Stimulated activated CD4-positive, alpha-beta T cell treated with anti-CD3 and anti-CD28 coated beads, Interleukin-12 subunit alpha, Interleukin-12 subunit beta, amount 100 ng/mL, for 24 hours (primary cell): ENCODE measurements at places on chromosomes 13 and 19.

DNA sequence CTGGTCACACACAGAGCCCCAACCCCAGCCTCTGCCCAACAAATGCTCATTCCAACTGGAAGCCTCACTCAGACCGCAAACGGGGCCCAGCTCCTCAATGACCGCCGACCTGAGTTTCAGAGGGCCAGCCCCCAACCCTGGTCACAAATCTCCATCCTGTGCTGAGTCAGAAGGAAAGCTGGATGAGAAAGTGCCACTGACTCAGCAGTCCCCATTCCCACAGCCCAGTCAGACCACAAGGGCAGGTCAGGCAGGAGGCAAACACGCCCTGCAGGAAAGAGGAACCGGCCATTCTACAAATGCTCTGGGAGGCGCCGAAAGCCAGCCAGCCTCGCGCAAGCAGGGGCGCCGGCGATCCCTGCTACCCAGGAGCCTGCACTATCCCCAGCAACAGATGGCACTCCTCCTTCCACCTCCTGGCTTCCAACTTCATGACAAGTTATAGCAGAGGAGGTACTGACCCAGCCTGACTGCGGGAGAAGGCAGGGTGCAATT is 14.1 kb upstream of the PRKD2 start:
- no peak for DNase-seq

- DNase-seq: no peak
Measured at GRCh38 chr13:77001963-77002587, 10.2 kb downstream of the CLN5 start.

- DNase-seq: no peak
Measured at GRCh38 chr13:63843766-63844699, 2428.4 kb upstream of the PCDH20 start.

- DNase-seq: peak; percentile 31
Measured at GRCh38 chr13:48562296-48563066, 29.6 kb upstream of the RCBTB2 start.

- peak; percentile 57 for DNase-seq
Measured at GRCh38 chr19:54523403-54523802, 20.8 kb downstream of the LAIR2 start.

GRCh38 chr19:12833738-12834565 is 427 bp downstream of the RTBDN start:
- no peak for DNase-seq

DNA sequence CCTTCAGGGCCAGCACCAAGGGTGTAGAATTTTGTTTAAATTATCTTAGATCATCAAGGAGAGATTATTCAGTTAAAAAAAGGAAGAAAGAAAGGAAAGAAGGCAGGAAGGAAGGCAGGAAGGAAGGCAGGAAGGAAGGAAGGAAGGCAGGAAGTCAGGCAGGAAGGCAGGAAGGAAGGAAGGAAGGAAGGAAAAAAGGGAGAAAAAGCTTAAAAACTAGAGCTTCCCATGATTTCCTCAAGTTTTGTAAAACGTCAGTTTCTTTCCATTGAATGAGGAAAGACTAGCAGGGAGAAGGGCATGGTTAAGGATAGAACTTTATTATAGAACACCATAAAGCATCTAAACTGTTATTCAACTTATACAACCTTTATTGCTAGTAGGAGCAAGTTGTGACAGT is 2672.0 kb upstream of the PCDH20 start:
- no peak for DNase-seq

- no peak for DNase-seq
Measured at GRCh38 chr13:70585109-70585508, 476.9 kb upstream of the KLHL1 start.

GRCh38 chr19:38290631-38291147 is 13.4 kb upstream of the C19orf33 start:
- DNase-seq: no peak

DNA sequence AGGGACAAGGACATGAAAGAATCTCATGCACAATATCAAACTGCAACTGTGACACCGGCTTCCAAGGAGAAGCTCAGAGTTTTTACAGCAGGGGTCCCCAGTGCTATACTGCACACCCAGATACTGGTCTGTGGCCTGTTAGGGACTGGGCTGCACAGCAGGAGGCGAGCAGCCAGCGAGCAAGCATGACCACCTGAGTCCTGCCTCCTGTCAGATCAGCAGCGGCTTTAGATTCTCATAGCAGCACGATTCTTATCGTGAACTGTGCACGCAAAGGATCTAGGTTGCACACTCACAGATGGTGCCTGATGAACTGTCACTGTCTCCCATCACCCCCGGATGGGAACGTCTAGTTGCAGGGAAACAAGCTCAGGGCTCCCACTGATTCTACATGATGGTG is 13.1 kb upstream of the CD22 start:
- DNase-seq: no peak

GRCh38 chr19:55593096-55593772 is 6.1 kb downstream of the FIZ1 start:
- no peak for DNase-seq

GRCh38 chr19:48102870-48103751 is 7.5 kb downstream of the PLA2G4C start:
- no peak for DNase-seq

GRCh38 chr13:103007427-103007762 is 58.8 kb downstream of the SLC10A2 start:
- no peak for DNase-seq

DNA sequence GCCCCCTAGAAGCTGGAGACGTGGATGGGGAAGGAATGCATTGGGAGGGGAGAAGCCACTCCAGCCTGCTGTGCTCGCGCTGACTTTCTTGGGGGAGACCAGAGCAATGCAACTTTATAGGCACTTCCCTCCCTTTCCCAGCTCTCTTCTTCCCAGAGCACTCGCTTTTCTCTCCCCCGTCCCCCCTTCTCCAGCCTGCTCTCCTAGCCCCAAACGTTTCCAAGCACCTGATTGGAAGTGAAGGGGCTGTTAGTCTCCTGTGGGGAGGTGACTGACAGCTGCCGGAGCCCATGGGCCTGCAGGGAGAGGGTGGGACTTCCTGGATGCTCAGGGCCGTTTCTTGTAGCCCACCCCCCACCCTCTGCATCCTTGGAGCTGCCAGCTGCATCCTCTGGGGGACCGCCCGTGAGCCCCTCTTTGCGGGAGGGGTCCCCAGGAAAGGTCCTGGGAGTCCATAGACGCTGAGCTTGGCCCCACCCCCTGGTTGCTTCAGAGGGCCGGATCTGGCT is 2.5 kb downstream of the HDGFL2 start:
- DNase-seq: no peak

DNA sequence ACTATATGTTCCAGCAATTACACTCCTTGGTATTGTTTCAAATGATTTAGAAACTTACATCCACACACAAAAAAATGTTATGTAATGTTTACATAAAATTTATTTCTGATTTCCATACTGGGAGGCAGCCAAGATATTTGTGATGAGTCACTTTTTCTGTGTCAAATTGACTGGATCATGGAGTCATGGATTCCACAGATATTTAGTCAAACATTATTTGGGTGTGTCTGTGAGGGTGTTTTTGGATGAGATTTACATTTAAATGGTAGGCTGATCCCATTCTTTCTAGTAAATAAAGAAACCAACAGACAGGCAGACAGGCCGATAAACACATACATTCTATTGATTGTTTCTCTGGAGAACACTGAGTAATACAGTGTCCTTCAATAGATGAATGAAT is 562.8 kb downstream of the SLITRK6 start:
- DNase-seq: no peak

DNA sequence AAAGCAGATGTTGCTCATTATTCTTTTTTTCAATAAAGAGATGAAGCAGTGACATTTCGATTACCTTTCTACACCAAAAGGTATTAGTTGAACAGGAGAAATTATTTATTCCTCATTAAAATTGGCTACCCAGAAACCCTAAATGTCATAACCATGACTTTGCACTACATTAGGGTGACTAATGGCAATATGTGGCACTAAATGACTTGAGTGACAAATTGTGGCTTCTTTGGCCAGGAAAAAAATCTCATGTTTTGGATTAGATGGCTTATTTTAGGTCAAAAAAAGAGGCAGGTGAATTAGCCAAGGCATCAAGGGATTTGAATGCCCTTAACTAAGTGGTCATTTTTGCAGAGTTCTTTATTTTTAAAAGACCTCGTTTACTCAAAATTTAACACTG is 353.9 kb downstream of the NDFIP2 start:
- no peak for DNase-seq

DNA sequence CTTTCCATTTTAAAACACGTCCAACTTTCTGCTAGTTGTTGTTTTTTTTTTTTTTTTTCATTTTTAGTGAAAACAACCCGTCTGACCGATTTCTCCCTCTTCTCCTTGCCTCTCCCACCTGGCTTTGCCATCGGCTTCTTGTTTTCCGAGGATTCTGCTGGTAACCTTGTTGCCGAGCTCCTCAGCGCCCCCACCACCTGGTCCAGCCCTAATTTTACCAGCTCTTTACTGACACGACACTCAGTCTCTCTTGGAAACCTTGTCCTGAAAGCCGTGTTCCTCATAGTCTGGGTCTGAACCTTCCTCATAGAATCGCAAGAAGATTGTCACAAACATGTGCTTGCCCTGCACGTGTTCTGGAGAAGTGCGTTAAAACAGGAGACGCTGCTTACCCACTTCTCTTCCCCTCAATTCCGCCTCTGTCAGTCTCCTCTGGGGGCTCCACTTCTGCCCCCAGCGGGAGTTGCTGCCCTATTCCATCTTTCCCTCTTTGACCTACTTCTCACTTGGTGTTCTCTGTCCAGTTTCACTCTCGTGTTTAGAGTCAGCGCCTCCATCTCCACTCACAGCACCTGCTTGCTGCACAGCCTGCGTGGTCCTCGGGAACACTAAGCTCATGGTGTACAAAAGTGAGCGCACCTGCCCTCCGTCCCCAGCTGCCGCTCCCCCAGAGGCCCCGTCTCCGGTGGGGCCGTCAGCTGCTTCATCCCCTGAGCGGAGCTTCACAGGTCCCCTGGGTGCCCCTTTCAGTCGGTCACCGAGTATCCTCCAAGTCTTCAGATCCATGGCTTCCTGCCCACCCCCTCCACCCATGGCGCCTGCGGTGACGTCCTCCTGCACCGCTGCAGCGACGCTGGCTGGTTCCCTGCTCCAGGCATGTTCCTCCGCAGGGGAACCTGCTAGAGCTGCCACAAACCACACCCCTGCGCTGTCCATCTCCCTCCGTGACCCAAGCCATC is 65.1 kb downstream of the TM9SF2 start:
- no peak for DNase-seq

DNA sequence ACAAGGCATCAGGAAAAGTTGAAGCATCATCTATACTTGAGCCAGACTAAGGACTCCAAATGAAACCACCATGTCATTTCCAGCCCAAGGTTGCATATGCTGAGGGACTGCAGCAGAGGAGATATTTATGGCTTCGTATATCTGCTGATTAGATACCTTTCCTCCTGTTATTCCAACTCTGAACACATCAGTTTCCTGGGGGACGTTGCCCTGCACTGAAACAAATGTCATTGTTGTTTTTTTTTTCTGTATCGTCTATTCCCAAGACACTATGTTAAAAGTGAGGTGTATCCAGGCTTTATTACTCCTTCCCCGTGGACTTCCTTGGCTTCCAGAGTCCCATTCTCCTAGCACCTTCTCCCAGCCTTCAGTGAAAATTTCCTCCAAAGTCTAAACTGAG is at the start of gene OR7A17:
Gene OR7A17, minus strand, starts transcription at position 101 of the 400 bp plus-strand sequence. CDS start 4,777 bp downstream, outside the sequence.
- no peak for DNase-seq

DNA sequence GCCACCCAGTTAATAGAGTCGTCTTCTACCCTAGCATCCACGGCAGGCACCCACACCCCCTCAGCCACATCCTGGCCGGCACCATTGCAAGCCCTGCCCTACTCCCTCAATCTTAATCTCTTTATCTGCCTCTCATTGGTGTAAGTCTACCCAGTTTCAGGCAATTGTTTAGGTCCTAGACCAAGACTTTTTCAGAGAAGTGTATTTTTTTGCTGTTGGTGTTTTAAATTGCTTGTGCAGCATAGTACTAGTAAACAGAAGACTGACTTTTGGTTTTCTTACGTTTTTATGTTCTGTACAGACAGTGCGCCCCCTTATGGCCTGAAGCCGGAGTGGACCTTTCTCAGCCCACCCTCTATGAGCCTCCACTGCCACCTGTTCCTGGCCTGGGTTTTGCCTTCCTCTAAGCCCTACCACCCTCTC is 2.3 kb upstream of the LCP1 start:
- DNase-seq: peak; percentile 67

DNA sequence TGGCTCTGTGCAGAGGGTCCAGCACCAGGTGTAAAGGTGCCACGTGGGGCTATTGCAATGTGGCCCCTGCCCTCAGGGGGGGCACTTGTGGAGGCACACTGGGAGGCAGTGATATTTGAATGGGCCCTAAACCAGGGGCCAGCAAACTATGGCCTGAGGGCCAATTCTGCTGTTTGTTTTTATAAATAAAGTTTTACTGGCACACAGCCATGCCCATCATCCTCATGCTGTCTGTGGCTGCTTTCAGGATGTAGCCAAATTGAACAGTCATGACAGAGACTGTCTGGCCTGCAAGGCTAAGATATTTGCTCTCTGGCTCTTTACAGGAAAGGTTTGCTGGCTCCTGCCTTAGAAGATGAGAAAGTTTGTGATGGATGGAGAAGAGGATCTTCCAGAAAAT is 33.9 kb upstream of the RANBP3 start:
- no peak for DNase-seq

DNA sequence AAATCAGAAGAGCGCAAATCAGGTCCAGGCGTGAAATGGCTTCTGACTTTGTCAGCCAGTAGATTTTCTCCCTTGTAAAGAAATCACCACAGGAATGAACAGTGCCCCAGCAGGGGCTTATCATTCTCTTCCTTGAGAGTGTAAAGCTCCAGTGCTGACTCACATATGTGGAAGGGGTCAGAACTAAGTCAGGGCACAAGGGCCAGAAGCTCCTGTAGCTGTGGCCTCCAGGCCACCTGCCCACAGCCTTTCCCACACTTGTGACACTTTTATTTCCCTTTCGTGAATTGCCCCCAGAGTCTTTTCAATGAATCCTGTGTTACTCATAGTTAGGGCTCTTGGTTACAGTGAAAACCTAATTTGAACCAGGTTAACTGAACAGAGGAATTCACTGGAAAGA is 99.6 kb downstream of the SUCLA2 start:
- no peak for DNase-seq

GRCh38 chr19:23101241-23101640 is 15.6 kb upstream of the ZNF730 start:
- DNase-seq: no peak

GRCh38 chr13:112638157-112638750 is 50.3 kb upstream of the TUBGCP3 start:
- no peak for DNase-seq

- no peak for DNase-seq
Measured at GRCh38 chr13:71912524-71912923, 45.5 kb upstream of the DACH1 start.

DNA sequence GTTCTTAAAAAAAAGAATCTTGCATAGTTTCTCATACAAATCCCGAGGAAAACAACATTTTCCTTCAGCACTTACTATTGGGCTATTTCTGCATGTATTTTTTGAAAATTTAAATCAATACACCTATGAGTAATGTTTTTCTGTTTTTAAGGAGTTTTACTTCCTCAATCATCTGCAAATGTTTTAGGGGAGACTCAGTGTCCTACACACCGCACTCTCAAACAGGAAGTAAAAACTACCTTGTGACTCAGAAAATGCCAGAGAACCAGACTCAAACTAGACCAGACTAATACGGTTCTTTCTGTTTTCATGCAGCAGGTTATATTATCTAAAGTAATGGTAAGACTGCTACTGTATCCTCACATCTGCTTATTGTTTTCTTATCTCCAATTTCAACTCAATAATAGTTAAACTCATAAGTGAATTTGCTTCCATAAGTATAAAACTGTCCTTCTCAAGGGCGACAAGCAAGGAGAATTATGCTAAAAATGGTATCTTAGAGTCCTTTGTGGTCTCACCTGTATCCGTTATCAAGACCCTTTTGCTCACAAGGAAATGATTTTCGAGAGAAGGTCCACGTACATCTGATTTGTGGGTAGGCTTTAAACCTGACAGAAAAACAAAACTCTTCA is 52.5 kb downstream of the FLT3 start:
- DNase-seq: no peak
